ENCODE measurements at places on chromosomes 5 and 9.

GRCh38 chr5:157963244-157963643 lies 104.3 kb upstream of the CLINT1 start:
- DNase-seq = no peak

DNA sequence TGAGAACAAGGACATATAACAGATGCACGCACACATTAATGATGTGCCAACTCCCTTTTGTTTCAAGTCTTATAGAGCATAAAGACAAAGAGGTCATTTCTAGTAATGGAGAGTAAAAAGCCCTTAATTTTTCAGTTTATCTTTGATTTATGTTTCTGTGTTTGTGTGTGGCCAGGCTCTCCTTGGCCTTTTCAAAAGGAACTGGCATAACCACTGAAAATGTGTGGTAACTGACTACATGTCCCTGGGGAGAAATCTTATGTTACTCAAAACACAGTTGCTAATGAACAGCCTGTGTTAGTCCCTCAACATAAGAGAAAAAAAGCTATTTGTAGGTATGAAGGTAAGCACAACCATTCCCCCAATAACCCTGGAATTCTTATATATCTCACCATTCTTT lies 47.6 kb upstream of the SHOC1 start:
- DNase-seq = no peak

GRCh38 chr5:43616535-43616934 lies 13.6 kb downstream of the NNT start:
- no peak for DNase-seq

GRCh38 chr9:121744002-121744686 lies 92.7 kb downstream of the DAB2IP start:
- peak; percentile 30 for DNase-seq

DNA sequence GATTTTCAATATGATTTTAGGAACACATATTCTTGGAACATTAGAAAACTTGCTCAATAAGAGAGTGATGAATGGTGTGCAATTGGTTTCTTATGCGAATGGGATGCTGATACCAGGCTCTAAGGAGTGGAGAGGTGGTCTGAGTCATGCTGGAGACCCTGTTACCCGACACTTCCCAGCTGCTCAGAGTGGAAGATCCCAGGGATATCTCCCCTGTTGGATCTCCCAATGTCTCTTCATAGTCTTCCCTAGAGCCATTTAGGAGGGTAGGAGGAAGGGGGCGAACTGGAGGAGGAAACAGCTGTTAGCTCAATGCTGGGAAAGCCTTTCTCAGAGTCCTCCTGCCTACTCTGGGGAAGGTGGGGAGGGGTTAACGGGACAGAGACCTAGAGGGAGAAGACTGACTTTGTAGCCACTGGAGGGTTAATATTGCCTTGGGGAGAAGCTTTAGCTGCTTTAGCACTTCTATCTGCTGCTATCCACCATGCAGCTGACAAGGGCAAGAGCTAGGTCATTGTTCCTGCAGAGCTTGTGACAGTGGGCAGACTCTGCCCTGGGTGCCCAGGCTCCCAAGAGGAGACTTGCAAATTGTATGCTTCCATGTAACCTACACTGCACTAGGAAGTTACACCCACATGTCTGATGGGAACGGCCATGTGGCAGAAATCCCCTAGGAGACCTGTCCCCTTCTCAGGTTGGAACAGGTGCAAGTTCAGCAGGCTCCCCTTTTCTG lies 301.0 kb downstream of the GADD45G start:
- no peak for DNase-seq

DNA sequence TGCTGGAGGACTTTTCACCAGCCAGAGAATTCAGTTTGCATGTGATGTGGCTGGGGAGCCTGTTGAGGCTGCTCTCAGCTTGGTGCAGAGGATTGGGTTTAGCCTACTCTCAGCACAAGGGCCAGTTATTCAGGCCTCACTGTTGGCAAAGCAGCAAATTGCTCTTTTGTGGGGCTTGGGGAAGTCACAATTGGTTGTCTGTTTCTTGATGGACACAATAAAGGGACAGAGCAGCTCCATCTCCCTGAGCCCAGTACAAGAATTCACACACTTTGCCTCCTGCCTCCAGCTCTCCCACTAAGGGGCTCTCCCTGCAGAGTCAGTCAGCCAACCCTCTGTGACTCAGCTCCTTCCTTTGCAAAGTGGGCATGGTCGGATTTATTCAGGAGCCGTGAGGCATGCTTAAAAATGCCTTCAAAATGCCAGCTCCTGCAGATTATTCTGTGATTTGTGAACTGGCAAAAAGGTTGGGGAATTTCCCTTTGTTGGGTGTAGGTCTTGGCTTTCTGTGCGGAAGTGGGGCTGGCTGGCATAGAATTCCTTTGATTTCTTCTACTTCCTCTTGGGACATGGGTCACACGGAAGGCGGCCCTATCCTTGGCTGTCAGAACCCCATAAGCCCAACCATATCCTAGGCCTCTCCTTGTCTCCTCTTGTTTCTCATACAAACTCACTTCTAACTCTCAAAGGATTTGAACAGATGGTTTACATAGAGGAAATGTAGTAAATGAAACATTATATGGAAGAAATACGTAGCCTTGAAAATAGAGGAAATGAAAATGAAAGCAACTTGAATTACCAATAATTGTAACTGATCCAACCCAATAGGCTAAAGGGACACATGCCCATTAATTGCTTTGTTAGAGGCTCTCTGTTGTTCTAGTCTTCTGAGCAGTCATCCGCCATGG lies 118.7 kb upstream of the CD180 start:
- DNase-seq = no peak

- DNase-seq = no peak
Measured at GRCh38 chr5:25649628-25650265, 1005.0 kb upstream of the CDH10 start.

GRCh38 chr9:133448487-133448972 lies 11.2 kb upstream of the CACFD1 start:
- DNase-seq = no peak

GRCh38 chr9:108950168-108950567 lies 16.0 kb downstream of the ABITRAM start:
- DNase-seq = no peak

GRCh38 chr9:102106439-102106838 lies 368.0 kb upstream of the GRIN3A start:
- no peak for DNase-seq

- DNase-seq = peak; percentile 30
Measured at GRCh38 chr5:128213340-128213739, 129.8 kb downstream of the SLC12A2 start.

- DNase-seq = no peak
Measured at GRCh38 chr5:112552791-112553190, 133.7 kb upstream of the EPB41L4A start.

DNA sequence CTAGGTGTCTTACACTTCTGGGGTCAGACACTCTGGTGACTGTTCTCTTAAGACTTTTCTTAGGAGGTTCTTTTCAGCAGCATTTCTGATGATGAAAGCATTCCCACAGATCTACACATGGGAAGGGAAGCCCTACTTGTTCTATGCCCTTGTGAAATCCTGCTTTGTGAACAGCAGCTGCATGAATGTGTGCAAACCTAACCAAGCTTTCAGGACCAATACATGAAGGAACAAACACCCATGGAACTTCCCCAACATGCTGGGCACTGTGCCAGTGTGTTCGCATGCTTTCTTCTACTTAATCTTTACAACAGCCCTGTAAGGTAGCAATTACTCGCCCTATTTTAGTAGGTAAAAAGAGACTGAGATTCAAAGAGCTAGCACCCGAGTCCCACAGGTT lies 439.9 kb upstream of the KLF4 start:
- no peak for DNase-seq

DNA sequence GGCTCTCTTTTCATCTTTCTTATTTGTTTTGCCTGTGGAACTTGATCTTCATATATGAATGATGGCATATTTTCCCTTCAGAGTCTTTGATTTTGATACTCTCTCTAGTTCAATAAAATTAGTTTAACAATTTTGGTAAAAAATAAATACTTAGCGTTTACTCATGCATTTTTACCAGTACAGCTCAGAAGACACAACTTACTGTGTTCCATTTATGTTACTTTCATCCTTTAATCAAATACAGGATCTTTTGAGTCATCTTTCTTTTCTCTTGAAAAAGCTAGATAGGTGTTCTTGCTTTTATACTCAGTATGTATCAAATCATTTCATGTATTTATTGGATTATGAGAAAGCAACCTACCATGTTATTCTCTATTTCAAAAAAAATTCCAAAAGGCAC lies 47.1 kb upstream of the RICTOR start:
- no peak for DNase-seq

DNA sequence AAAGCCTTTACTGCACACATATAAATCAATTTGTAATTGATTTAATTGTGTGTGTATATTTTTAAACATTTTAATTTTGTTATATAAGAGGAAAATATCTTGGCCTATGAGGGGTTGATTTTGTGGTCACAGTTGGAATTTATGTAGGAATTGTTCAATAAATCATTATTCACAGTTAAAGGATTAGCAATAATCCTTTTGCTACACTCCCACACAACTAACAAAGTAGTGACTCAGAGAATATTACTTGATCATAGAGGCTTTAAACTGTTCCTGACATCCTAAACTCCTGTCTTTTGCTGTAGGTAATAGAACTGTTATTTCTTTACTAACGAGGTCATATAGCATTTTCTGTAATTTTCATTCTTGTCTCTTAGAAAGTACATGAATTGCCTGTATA lies 95.5 kb downstream of the ZCCHC7 start:
- no peak for DNase-seq

- no peak for DNase-seq
Measured at GRCh38 chr5:78574731-78575161, 73.8 kb downstream of the LHFPL2 start.

DNA sequence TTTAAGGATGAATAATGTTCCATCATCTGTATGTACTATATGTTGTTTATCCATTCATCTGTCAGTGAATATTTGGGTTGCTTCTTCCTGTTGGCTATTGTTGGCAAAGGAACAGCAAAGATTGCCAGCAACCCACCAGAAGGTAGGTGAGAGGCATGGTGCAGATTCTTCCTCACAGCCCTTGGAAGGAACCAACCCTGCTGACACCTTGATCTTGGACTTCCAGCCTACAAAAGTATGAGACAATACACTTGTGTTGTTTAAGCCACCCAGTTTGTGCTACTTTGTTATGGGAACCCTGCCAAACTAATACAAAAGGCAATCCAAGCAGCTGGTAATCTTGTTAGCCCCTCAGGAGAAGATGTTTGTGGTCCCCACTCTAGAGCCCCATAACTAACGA lies 122.0 kb downstream of the CARTPT start:
- no peak for DNase-seq

DNA sequence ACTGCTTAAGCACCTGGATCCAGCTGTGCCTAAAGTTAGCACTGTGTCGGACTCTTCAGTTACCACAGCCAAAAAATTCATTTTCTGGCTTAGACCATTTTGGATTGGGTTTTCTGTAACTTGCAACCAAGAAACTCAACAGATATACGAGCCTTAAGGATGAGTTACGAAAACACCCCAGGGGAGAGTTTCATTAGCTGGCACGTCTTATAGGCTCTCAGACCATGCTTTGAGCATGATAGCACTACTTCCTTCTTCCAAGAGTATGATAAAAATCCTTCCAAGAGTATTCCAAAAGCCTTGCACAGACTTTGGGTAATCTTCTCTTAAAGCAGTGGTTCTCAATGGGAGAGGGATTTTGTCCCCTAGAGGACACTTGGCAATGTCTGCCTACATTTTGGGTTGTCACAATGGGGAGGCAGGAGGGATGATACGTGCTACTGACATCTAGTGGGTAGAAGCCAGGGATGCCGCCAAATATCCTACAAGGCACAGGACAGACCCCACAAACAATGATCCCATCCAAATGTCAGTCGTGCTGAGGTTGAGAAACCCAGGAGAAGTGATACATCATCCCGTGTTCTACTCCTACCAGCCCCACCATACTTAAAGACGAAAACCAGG lies 64.8 kb downstream of the SMIM23 start:
- no peak for DNase-seq

GRCh38 chr5:37816883-37817282 lies 23.0 kb downstream of the GDNF start:
- DNase-seq = no peak

GRCh38 chr9:5042661-5043178 lies 57.6 kb downstream of the JAK2 start:
- DNase-seq = no peak

DNA sequence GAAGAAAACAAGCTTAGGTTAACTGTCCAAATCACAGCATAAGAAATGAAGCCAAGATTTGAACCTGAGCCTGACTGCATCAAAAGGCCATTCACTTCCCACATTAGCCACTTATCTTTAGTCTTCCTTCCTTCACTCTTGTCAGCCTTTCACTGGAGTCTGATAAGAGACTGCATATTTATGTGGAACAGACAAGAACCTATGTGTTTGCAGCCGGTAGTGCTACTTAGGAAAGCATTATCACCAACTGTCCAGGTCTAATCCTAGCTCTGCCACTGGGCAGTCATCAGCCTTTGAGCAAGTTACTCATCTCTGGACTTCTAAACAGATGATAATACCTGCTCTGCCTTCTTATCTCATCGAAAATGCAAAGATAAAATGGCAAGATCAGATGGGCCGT lies 12.1 kb upstream of the ATP6V0E1 start:
- DNase-seq = no peak

DNA sequence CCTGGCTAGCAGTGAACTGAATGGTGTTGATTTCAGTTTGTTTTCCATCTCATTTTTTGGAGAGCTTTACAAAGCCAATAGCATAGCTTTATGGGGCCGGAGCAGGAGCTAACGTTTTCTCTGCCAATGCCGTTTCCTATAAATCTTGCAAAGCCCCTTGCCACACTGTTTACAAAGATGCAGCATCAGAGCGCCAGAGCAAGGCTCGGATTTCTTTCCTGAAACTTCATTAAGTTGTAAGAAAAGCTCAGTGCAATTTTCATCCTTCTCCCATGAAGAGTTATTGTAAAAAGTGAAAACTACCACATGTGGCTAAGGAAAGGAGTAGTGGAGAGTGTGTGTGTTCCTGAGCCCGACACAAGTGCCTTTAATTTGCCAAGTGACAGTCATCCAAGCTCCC lies 178.2 kb upstream of the GDNF start:
- DNase-seq = no peak

- DNase-seq = no peak
Measured at GRCh38 chr5:74209571-74209970, 431.0 kb downstream of the ENC1 start.

GRCh38 chr9:26685818-26686217 lies 206.8 kb downstream of the CAAP1 start:
- no peak for DNase-seq

DNA sequence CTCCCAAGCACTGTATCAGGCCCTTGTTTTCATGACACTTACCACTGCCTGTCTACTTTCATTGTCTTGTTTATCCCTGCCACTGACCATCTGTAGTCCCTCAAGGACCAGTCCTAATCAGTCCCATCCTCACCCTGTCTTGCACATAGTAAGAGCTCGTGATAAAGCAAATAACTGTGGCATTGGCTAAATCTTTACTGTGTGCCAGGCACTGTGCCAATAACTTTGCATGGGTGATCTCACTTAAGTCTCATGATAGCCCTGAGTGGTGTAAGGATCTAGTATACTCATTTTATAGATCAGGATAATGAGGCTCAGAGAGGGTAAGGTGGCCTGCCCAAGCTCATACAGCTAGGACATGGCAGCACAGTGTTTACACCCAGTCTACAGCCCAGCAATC lies 5.6 kb downstream of the CDX1 start:
- no peak for DNase-seq
